ENCODE measurements at places on chromosomes 12 and 14.

DNA sequence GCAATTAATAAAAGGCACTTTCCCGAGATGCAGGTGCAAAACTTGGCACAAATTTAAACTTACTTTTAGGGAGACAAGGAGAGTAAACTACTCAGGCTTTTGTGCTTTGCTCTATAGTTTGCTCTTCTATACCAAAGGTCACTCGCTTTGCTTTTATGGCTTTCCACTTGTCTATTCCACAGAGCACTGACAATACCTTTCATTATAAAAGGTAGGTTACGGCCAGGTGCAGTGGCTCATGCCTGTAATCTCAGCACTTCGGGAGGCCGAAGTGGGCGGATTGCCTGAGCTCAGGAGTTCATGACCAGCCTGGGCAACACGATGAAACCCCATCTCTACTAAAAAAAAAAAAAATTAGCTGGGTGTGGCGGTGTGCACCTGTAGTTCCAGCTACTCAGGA is 32.9 kb downstream of the ALKBH1 start:
- no peak for DNase-seq

DNA sequence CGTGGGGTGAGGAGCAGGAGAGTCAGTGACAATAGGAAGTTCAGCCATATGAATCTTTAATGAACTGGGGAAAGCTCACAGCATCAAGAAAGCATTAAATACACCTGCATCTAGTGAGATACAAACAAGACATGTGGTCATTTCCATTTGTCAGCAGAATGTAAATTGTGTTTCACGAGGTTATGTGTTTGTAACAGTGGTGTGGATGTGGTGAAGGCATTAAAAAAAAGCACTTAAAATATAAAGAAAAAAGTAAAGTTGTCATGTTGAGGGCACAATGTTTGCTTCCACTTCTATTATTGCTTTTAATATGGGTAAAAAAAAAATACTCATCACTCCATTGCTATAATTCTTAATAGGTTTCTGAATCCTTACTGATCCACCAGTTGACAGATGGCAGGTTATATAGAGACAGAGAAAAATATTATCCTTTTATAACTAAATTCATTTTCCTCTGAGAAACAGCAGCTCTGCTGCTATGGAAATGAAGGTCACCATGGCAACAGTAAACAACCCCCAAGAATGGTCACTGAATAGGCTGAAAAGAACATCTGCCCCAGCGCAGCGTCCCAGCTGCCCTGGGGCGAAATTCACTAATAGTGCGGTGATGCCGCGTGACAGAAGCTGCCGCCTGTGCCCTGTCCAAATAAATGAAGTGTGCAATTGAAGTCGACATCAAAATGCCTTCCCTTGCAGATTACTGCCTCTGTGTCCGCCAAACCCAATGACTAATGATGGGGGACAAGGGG is 226.1 kb downstream of the FOXN3 start:
- peak; percentile 69 for DNase-seq

DNA sequence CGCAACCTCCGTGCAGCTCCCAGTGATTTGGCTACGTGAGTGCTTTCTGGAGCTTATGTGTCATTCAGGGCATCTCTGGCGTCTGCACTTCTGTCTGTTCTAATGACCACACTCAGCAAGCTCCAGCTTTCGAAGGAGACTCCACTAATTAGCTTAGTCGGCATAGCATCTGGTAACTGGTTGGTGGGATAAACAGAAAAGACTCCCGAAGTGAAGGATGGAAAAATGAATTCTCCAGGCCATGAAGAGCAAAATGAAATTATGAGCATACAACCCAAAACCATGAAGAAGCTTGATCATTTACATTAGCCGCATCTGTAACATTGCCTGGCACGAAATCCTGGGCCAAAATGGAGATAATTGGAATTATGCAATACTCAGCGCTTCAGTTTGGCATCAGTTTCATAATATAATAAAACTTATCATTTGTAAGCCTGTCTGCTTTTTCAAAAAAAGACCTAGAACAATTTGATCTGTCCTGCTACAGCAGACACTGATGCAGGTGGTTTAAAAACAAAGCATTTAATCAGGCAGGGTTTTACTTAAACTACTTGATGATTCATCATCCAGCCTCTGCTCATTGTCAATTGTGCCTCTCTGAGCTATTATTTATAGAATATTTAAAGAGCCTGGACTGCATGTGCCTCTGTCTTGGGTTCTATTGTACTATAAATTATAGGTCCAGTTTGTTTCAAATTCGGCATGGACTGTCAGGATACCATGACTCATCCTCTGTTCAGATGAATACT is 87.4 kb downstream of the SYT1 start:
- DNase-seq: peak; percentile 64

- peak; percentile 58 for DNase-seq
These were observed 3.8 kb downstream of the BCDIN3D start for GRCh38 chr12:49838973-49839633.

GRCh38 chr12:52912711-52913430 is 8.0 kb upstream of the KRT8 start:
- DNase-seq: no peak

DNA sequence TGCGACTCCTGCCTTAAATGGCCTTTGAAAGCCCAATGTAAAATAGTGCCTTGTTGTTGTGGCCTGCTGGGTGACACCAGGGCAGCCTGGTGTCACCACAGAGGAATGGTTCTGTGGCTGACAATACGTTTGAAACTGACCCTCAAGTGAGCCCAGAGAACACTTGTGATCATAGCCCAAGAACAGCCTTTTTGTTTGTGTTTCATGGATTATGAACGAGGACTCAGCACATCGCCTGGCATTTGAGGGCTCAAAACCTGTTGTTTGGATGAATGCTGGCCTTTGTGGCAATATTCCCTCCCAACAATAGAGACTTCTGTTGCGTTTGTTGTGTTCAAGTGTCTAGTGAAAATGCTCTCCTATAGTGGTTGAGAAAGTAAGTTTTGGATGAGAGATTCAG is 48.5 kb downstream of the TSPAN9 start:
- no peak for DNase-seq

DNA sequence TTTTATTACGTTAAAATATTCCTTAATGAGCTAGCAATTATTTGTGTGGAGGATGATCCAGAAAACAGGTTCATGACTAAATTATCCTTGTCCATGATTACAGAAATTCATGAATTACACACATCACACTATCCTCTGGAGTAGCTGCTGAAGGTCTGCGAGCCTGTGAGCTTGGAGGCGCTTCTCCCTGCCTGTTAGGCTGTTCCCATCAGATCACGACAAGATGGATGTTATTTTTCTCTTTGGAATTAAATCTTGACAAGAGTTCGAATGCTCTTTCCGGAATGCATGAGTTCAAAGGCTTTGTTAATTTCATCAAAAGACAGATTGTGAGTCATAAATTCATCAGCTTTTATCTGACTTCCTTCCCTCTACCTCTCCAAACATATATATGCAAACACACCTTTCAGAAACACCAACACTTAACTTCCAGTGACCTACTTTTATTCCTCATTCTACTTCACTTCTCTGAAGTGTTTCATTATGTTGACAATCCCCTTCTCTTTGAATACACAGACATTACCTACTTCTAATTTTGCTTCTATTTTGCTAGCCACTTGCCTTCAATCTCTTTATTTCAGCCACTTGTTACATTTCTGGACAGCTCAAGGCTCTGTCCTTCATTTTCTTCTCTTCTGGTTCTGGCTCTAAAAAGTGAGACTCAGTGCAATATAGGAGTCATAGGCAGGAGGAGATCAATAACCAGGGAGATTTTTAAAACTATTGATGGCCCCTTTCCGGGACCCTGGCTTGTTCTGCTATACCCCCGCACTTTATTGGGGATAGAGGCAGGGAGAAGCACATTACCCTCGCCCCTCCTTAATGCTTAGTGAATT is 274.6 kb downstream of the BTG1 start:
- no peak for DNase-seq

GRCh38 chr12:47617476-47617875 is 88.4 kb downstream of the RPAP3 start:
- DNase-seq: no peak

DNA sequence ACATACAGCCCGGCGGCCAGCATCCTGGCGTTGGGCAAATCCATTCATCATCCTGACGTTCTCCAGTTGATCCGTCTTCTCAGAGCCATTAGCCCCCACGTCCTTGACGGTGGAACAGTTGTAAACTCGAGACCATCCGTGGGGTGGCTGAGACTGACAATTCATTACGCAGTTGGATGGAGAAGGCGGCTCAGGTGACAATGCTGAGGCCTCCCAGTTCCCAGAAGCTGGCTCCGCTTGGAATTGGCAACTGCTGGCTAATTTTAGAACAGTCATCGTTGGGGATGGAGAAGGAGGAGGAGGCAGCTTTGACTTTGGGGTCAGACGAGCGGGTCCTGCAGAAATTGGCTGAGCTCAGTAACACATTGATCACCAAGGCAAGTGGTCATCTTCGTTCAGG is 186.5 kb downstream of the PHETA1 start:
- DNase-seq: peak; percentile 61

- DNase-seq: no peak
These were observed 75.4 kb downstream of the WDR20 start for GRCh38 chr14:102215071-102215470.

GRCh38 chr14:94203473-94204210 is 29.5 kb downstream of the PPP4R4 start:
- DNase-seq: no peak

DNA sequence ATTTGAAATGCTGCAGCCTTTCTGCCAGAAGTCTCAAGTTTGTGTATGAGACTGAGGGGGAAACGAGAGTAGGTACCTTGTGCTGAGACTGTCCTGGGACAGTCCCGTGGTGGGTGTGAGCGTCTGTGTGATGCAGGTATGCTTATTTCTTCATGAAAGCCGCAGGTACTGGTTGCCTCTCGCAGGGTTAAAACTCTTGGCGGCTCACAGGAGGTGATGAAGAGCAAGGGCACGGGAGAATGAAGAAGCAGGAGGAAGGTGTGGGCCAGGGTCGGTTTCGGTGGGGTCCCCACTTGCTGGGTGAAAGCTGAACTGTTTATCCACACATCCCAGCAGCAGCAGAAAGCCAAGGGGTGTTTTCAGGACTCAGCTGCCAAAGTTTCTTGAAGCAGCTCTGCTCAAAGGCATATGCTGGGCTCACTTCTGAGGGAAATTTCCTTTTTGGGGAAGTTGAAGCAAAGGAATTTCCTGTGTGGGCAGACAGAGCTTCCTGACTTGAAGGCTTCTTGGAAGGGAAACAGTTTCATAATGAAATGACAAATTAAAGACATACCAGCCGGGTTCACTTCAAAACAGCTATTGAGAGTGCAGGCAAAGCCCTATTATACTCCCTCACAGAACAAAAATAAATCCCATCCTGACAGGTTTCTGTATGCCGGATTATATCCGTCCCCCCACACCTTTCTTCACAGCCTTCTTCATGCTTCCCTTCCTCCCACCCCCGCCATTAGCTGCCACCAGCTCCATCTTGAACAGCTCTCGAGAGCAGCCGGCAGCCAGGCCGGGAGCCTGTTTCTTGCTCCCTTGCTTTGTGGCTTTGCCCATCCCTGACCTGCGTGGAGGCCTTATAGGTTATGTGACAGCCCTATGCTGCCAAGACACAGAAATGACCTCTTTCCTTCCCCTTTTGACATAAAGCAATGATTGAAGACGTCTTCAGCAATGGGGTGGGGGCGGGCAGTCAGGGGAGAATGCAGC is 116.6 kb downstream of the ETV6 start:
- no peak for DNase-seq

GRCh38 chr12:52740584-52740983 is 36.6 kb downstream of the KRT76 start:
- DNase-seq: peak; percentile 97

All from NCI-H2171 treated with DMSO at 0.1 percent for 48 hours (cell line).